ENCODE measurements at places on chromosomes 7 and 10.

- no peak for DNase-seq
Measured at GRCh38 chr10:91220954-91221675, 652 bp downstream of the PCGF5 start.

DNA sequence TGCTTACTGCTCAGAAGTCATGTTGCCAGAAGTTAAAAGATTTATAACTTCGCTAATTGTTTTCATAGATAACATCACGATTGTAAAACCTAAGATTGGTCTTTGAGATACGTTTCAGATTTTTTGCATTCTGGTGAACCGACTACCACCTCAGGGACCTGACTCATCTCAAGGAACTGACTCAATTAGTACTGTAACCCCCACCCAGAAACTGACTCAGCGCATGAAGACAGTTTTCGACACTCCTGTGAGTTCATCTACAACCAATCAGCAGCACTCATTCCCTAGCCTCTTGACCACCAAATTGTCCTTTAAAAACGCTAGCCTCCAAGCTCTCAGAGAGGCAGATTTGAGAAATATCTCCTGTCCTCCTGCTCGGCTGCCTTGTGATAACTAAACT, 72.3 kb downstream of the ELMO1 start:
- DNase-seq = no peak

GRCh38 chr10:5540080-5540479, 15.3 kb downstream of the CALML3 start:
- no peak for DNase-seq

GRCh38 chr10:33279276-33279675, 55.2 kb downstream of the NRP1 start:
- DNase-seq = no peak

DNA sequence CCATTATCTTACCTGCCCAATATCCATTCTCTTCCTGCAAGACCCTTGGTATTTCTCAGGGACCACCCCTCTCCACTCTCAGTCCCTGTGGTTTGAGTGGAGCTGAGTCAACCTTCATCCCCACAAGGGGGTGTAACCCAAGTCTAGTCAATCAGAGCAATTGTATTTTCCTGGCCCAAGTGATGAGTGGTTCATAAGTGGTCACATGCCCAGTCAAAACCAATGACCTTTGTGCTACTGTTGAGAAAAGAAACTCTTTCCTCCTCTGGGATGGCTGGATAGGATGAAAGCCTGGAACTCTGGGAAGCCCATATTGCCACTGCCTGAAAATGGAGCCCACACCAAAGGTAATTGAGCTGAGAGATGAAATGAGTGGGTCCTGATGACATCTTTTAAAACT, 93.6 kb downstream of the SNX10 start:
- no peak for DNase-seq

GRCh38 chr10:73096041-73096448, 621 bp downstream of the P4HA1 start:
- peak; percentile 88 for DNase-seq

- DNase-seq = no peak
Measured at GRCh38 chr10:120905268-120905667, 54.1 kb downstream of the WDR11 start.

- DNase-seq = no peak
Measured at GRCh38 chr7:45082031-45082830, 6.5 kb downstream of the NACAD start.

- peak; percentile 30 for DNase-seq
Measured at GRCh38 chr10:6269953-6270867, 67.5 kb downstream of the PFKFB3 start.

DNA sequence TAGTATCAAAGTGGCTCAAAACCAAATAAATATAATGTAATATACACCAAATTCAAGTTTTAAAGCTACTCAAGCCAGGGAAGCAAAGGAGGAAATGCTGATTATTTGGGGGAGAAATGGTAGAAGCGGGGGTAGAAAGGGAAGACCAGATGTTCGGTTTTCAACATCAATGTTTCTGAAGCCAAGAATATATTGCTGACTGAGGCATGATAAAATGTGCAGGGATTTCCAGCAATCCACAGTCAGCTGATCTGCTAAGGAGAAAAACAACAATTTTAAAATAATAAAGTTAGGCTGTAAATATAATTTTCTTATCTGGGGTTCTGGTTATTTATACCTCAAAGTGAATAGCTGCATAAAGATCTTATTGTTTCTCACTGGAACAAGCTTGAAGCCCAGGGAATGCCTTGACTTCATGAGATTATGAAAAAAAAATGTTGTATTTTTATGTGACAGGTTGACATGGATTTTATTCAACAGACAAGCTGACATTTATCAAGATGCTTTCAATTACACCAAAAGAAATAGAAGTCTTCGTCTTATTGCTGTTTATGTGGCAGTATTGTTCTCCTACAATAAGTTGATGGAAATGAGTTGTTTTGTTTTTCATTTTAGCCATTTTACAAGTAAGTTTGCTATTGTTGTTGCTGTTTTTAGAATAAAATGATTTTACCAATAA, 28.6 kb upstream of the BMPER start:
- no peak for DNase-seq

- DNase-seq = no peak
Measured at GRCh38 chr10:74451127-74451829, 300.3 kb downstream of the ADK start.

DNA sequence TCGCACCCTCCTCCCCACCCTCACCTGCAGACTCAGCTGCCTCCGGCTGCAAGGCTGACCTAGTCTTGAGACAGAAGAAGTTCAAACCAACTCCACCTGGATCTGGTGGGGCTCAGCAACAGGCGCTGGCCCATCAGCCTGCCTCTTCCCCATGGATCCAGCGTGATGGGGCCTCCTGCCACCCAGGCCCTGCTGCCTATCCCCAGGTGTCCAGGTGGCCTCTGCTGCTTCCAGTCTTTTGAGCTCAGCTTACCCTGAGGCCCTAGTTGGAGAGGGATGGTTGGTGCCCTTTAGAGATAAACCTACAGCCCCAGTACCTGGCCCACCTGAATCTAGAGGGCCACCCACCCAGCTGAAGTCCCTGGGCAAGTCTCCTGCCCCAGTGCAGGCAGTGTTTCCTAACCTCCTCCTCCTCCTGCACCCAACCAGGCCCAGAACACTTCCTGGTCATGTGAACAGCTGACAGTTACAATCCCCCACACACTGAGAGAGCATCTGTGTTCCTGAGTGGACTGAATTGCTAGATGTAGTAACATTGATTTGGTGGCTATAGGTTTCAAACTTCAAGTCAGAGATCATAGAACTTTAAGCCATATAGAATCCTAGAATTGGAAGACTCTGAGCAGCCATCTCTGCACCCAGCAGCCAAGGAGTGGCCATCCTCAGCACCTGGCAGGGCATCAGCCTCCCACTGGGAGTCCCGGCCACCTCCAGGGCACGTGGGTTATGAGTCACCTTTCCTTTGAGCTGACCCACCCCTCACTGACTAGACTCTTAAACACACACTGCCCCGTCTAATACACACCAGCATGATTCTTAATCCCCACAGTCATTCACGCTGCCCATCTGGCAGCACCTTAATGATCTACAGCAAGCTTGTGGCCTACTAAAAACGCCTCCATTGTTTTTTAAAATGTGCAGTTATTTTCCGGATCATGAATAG, 51.9 kb downstream of the ALOX5 start:
- DNase-seq = no peak

- DNase-seq = no peak
Measured at GRCh38 chr7:107721286-107721685, 22.7 kb upstream of the CBLL1 start.

- DNase-seq = no peak
Measured at GRCh38 chr10:90418869-90419652, 438.8 kb downstream of the HTR7 start.

DNA sequence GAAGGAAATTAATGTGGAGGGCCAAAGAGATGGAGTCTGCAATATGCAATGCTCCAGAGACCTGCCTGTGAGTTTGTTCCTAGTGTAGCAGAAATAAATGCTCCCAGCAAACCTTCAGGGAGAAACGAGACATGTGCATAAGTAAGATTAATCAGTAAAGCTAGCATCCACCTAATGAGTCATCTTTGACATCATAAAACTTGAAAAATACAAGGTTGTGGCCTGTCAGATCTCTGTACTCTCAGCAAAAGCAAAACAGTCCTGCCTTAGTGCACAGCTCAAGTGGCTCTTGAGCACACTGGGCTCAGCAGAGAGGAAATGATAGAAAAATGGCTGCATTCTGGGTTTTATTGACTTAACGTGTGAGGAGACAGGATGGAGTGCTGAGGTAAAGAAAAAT, 32.5 kb upstream of the ERCC6 start:
- no peak for DNase-seq

- DNase-seq = no peak
Measured at GRCh38 chr7:98204670-98205069, 6.6 kb upstream of the BHLHA15 start.

DNA sequence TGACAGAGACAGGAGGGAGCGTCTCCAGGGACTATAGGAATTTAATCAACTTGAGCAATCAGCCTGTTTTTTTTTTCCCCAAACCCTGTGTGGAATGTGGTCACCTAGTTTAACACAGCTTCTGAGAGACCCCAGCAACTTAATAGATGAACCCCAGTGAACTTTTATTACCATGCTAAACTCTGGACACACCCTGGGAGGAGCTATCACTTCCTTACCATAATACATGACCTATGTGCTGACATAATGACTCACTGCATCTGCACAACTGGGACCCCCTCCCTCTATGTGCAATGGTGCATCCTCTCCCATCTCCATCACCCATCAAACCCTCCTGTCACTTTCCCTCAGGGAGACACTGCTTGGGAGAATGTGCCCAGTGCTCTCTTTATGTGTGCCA, 83.7 kb downstream of the EPC1 start:
- no peak for DNase-seq

GRCh38 chr10:116477986-116478664, 50.5 kb downstream of the PNLIPRP3 start:
- no peak for DNase-seq

DNA sequence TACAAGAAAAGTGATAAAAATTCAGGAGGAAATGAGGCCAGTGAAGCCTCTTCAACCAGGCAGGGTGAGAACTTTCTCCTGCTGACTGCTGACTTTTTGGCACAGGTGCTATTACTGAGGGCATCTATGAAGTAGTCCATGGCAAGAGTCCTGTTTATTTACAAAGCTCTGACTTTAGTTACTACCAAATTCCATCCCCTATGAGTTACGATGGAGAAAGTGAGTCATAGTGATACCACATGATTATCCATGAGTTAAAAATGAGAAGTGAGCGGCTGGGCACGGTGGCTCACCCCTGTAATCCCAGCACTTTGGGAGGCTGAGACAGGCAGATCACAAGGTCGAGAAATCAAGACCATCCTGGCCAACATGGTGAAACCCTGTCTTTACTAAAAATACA, 19.9 kb downstream of the CCDC3 start:
- DNase-seq = no peak

- DNase-seq = peak; percentile 7
Measured at GRCh38 chr10:129961157-129961701, 2.8 kb downstream of the EBF3 start.

GRCh38 chr10:14598809-14599764, 175.6 kb downstream of the FAM107B start:
- DNase-seq = no peak

DNA sequence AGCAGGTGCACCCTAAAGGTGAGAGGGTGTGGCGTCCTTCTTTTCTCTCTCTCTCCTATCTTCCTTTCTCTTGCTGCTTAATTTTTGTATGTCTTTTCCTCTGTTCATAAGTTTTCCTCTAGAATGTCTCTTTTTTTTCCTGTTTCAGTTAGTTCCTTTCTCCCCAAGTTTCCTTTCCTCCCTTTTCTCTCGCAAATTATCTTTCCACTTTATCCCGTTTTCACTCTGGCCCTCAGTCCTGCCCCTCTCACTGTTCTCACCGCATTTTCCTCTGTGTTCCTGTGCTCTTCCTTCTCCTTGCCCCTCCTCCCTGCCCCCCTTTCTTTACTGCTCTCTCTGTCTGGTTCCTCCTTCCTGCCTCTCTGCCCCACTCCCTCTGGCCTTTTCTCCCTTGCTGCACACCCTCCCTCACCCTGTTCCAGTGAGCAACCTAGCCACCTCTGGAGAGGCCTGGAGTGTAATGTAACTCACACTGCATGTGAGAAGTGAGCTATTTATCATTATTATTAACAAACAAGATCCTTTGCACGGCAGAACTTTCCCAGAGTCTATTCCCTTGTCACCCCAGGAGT, 158.5 kb downstream of the C10orf105 start:
- DNase-seq = no peak

DNA sequence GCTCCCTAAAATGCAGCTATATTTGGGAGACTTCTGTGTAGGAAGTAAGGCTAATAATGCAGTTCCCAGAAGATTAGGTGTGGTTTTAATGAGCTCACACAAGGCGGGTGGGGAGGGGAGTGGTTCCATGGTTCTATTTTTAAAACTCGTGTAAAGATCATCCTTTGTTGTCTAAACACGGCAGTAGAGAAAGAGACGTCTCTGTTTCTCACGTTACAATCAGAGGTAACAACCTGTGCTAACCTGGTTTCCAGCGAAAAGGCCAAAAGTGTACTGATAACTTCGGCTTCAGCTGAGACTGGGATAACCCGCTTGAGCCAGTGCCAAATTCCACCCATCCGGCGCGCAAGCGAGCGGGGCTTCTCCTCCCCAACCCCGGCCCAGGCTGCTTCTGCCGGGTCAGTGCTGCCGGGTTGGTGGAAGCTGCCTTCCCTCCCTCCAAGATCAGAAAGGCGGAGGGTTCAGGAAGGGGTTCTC, 2.5 kb upstream of the MAP3K8 start:
- no peak for DNase-seq

GRCh38 chr7:119033641-119034040, 809.1 kb downstream of the ANKRD7 start:
- no peak for DNase-seq

DNA sequence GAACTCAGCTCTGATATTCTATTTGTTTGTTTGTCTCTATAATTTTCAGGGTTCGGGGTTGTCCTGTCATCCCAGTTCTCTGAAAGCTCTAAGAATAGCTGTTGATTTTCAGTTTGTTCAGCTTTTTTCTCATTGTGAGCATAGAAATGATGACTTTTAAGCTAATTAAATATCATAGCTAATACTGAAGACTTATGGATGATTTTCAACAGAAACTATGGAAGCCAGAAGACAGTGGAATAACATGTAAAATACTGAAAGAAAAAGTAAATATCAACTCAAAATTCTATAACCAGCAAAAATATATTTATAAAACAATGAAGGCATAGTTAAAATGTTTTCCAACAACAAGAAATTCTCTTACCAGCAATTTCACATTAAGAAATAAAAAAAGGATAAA, 96.4 kb upstream of the ETV1 start:
- no peak for DNase-seq
